Upper lobe of left lung (tissue), 6 donors: ENCODE measurements at places on chromosomes 1 and 21. TPM values are rescaled to one million over a fixed set of nuclear protein-coding genes. Genes with fewer than 3 reads are reported as not detected.

The TBX19 gene
- total RNA-seq, result 2.3 TPM

The NCF2 gene
- total RNA-seq, result 123 TPM

The OR2AK2 gene
- not detected for total RNA-seq

The EXOSC10 gene
- total RNA-seq, result 45.2 TPM

The F11R gene
- total RNA-seq, result 161 TPM

The OLIG1 gene
- total RNA-seq, result 2.1 TPM
